ENCODE measurements at places on chromosomes 7 and 10.

DNA sequence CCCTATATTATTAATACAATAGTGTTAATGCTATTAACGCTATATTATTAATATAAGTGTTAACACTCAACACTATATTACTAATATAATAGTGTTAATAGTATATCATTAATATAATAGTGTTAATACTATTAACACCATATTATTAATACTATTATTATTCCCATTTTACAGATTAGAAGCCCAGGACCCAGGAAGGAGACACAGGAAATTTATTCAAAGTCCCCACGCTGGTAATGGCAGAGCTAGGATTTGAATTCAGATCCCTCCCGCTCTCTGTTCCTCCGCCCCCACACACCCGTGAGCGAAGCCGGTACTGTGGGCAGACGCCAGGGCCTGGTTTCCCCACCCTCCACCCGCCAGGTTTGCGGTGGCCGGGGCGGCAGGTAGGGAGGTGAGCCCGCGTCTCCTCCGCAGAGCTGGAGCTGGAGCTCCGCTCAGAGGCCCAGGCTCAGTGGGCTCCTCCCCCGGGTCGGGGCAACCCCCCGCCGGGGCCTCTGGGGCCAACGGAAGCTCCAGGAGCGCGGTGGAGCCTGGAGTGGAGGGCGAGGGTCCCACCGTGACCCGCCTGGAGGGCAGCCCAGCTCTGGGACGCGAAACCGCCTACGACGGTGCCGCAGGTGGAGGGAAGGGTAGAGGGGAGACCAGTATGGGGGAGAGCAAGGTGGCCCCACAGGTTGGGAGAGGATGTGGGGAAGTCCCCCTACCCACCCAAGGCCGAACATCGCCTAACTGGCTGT, at the start of gene TMEM225B:
Gene TMEM225B (plus strand): TSS at position 506 of the 740 bp plus-strand sequence. CDS start 6,122 bp downstream, outside the sequence.
- no peak for DNase-seq

DNA sequence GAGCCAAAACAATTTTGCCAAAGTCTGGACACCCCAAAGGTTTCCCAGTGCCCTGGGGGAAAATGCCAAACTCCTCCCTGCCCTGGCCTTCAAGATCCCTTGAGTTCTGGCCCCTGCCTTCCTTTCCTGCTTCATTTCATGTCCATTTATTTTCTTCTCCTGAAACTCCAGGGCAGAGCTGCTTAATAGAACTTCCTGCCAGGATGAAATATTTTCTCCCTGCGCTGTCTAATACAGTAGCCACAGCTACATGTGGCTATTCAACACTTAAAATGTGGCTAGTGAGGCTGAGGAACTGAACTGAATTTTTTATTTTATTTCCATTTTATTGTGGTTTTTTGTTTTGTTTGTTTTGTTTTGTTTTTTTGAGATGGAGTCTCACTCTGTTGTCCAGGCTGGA, 49.6 kb downstream of the COL13A1 start:
- DNase-seq = no peak

- no peak for DNase-seq
These were observed 511.3 kb downstream of the ARL4A start for GRCh38 chr7:13198727-13199126.

GRCh38 chr10:30782537-30783461, 153.2 kb upstream of the LYZL2 start:
- DNase-seq = no peak

GRCh38 chr7:22372863-22373262, 15.9 kb upstream of the RAPGEF5 start:
- no peak for DNase-seq

GRCh38 chr10:125824736-125825135, 1.4 kb downstream of the BCCIP start:
- no peak for DNase-seq

GRCh38 chr7:68840991-68841390, 757.3 kb upstream of the AUTS2 start:
- no peak for DNase-seq

DNA sequence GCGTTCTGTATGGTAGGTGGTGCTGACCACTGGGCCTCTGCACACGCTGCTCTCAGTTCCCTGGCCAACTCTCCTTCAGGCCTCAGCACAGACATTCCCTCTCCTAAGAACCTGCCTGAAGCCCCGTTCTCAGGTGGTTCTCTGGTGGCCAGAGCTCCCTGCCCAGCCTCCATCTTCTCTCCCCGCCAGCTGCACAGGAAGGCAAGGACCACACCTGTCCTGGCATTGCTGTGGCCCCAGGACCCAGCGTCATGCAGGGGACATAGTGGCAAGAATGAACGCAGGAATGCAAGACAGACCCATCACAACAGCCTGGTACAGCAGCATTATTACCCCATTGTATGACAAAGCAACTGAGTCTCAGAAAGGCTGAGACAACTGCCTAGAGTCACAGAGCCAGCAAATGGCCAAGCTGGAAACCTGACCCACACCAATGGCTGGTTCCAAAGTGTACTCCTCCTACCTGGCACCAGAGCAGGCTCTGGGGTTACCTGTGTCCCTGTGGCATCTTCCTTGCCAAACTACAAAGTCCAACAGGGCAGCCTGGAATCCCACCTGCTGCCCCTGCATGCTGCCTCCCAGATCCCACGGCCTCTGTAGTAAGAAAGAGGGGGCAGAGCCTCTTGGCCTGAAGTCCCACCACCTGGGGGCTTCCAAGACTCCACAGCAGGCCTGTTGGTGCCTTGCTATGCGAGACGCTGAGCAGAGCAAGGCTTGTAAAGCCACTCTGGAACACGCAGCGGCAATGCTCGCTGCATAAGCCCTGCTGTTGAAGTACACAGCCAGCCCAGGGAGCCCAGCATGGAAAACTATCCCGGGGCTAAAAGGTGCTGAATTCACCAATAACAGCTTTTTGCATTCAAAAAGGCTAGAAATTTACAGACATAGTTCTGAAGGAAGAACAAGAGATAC, 73.3 kb downstream of the CHST15 start:
- no peak for DNase-seq

- DNase-seq = no peak
These were observed 120.9 kb upstream of the KAT6B start for GRCh38 chr10:74705358-74705980.

DNA sequence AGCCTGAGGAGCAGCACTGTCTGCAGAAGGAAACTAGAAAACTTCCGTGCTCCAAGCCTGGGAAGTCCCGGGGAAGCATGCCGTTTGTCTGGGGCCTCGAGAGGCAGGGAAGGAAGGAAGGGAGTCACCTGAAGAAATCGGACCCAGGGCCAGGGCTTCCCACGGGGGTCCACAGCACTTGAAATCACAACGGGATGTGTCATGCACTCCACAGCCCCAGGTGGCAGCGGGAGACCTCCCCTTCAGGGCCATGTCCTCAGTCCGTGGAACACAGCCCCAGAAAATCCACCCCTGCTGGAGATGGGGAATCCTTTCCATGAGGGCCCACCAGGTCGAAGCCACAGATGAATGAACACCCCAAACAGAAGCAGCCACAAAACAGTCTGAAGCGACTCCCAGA, 239.5 kb downstream of the MGMT start:
- no peak for DNase-seq

DNA sequence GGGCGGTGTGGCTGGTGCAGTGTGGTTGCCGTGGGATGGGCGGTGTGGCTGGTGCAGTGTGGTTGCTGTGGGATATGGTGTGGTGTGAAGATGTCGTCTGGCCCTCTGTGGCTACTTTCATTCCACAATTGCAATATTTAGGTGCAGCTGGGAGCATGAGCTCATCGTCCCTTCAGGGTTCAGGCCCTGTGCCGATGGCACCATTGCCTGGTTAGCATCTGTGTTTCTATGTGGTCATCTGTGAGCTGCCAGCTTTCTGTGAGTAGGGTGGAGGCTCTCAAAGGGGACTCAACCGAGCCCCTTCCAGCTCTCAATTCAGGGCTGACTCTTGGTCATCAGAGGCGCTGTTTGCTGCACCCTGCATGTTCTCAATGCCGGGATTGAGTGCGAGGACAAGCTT, 3.6 kb downstream of the ADGRA1 start:
- no peak for DNase-seq

- DNase-seq = no peak
These were observed 10.0 kb downstream of the CAV1 start for GRCh38 chr7:116534790-116535189.

DNA sequence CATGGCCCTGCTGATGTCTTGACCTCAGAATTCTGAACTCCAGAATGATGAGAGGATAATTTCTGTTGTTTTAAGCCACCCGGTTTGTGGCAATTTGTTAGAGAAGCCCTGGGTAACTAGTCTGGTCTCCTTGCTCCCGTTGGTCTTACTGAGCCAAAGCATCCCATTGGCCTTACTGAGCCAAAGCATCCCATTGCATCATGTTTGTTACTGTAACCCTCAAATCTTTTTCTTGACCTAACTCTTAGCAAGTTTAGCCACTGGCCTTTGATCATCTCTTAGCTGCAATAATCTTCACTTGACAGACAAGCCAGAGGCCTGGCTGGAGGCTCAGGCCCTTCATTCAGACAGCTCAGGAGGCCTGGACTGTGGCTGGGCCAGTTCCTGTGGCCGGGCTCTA, 21.8 kb downstream of the TBXAS1 start:
- no peak for DNase-seq

DNA sequence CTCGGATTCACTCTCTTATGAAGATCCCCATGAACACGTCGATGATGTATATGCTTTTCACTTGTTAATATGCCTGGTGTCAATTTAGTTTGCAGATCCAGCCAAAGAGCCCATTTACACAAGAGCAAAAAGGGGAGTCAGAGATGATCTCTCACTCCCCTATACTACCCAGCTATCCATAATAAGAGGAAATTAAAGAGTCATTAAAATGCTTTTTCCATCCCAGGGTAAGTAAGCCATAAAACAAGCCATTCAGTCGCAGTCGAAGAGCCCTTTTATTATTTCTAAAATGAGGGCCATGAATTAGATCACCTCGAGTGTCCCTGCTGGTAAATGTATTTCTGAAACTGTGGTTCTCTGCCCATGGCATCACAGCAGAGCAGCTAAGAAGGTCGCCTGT, 41.2 kb downstream of the CHCHD3 start:
- no peak for DNase-seq

DNA sequence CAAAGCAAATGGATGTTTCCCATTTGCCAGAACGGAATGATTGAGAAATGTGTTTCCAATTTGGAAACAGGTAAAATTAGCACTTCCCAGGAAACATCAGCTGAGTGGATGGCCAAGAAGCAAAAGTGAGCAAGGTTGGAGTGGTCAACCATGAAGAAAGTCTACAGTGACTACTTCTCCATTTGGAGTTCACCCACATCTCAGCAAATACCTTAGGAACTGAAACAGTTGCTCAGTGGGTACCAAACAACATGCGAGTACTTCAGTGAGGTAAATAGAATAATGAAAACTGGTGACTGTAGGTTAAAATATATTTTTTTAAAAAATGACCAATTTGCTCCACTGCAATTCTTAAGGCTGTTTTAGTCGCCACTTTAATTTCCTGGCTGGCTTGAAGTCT, 57.7 kb downstream of the SLC16A9 start:
- no peak for DNase-seq

DNA sequence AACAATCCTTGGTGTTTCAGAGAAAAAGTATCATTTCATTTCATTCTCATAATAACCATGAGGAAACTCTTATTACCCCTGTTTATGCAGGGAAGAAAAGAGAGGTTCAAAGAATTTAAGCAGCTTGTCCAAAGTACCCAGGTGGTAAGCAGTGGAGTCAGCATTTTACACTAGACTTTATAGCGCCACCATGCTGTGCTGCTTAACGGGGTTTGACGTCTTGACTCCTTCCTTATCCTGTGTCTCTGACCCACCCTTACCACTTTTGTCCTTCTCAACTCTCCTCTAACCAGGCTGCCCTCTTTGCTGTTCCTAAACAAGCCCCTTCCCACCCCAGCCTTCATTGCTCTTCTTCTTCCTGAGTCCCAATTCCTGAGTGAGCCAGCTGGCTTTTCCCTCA, 117.0 kb upstream of the AHR start:
- DNase-seq = no peak

DNA sequence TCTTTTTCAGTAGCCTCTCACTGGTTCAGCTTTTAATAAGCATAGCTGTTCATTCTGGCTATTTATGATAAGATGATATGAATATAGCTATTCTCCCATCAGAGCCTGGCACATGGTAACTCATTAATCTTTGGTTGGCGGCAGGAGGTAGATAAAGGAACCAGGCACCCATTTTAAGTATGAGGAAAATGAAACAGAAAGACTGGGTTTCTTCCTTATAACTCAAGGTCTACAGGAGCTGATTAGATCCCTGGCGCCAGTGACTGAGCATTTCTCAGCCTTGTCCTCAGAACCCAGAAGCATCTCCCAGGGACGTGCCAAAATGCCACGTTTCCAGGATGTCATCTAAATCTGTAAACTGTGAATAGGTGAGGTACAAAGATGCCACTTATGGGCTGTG, 141.9 kb downstream of the TCF7L2 start:
- no peak for DNase-seq

DNA sequence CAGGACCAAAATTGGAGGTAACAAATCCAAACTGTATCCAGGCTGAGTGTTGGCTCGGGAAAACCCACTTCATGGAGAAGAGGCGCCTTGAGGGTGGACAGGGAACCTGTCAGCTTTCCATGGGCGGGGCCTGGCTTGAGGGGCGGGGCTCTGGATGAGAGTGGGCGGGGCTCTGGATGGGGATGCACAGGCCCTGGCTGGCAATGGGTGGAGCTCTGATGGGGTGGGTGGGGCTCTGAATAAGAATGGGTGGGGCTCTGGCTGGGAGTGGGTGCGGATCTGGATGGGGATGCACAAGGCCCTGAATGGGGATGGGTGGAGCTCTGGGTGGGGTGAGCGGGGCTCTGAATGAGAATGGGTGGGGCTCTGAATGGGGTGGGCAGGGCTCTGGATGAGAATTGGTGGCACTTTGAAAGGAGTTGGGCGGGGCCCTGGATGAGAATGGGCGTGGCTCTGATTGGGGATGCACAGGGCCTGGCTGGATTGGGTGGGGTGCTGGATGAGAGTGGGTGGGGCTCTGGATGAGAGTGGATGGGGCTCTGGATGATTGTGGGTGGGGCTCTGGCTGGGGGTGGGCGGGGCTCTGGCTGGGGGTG, 96.6 kb upstream of the NPTX2 start:
- no peak for DNase-seq

DNA sequence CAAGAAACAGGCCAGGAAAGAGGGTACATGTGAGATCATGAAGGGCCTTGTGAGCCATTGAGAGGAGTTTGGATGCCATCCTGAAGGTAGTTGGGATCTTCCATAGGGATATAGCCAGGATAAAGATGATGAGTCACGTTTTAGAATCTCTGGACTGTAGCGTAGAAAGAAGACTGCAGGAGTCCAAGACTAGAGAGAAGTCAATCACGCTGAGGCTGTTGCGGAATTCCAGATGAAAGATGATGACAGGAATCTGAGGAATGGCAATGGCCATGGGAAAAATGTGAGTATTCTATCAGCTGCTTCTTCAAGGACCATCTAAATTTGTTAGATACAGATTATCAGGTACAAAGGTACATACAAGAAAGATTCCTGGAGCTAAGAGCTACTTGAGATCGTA, 711.3 kb downstream of the GRM8 start:
- no peak for DNase-seq

All from caudate nucleus (tissue), 63 donors.